ENCODE measurements at places on chromosomes 5 and 9.

GRCh38 chr9:78903581-78903980, 606.7 kb downstream of the PSAT1 start:
- no peak for DNase-seq

- no peak for DNase-seq
Measured at GRCh38 chr9:98142182-98142907, 23.3 kb upstream of the TRIM14 start.

DNA sequence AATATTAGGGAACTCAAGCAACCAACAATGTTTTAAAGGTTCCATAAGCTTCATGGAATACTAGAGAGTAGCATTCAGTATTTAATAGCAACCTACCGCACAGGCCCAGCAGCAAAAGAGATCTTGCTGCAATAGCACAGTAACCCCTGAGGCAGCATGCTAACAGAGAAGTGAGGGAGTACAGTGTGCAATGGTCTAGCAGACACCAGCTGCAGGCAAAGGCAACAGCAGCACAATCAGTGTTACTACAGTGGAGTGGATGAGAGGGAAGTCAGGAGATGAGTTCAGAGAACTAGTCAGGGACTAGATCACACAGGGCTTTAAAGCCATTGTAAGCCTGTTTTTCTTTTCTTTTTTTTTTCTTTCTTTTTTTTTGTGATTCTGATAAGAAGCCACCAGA, 2.8 kb downstream of the TICAM2 start:
- no peak for DNase-seq

- no peak for DNase-seq
Measured at GRCh38 chr9:108640230-108640629, 215.6 kb downstream of the ACTL7B start.

DNA sequence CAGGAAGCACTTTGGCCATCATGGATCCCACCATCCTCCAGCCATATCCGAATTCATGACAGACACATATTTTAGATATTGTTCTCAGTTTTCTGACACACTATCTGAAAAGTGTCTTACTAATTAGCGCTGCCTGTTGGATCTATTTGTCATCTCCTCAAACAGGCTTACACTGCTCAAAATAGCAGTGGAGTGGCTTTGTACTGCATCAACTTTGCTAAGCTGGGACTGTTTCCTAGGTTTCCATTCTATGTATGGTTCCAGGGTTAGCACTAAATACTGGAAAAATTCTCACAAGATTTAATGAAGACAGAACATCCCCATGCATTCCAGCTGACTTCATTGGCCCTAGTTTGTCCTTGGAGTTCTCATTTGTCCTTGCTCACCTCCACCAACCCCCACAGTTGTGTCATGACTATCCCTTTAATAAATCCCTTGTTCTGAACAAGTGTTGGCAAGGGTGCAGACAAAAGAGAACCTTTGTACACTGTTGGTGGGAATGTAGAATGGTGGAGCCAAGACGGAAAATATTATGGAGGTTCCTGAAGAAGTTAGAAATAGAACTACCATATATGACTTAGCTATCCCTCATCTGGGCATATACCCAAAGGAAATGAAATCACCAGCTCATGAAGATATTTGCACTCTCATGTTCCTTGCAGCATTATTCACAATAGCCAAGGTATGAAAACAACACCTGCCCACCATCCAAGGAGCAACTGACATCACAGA, 136.5 kb upstream of the RAI14 start:
- no peak for DNase-seq

GRCh38 chr5:125011419-125011818, 265.0 kb upstream of the ZNF608 start:
- DNase-seq, result no peak

DNA sequence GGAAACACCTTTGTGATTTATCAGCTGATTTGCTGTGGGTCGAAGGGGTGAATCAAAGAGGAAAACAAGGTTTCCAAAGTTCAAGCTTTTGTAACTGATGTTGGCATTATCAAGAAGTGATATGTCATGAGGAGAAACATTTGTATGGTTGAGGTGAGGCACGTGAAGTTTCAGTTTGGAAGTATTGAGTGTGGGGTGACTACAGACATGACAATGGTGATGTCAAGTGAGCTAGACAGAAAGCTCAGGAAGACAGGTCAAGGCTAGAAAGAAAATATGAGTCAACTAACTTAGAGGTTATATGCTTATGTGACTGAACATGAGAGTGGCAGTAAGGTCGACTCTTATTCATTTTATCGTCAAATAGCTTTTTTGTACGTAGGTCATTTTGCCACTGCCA, 99.1 kb downstream of the RAB3C start:
- no peak for DNase-seq

DNA sequence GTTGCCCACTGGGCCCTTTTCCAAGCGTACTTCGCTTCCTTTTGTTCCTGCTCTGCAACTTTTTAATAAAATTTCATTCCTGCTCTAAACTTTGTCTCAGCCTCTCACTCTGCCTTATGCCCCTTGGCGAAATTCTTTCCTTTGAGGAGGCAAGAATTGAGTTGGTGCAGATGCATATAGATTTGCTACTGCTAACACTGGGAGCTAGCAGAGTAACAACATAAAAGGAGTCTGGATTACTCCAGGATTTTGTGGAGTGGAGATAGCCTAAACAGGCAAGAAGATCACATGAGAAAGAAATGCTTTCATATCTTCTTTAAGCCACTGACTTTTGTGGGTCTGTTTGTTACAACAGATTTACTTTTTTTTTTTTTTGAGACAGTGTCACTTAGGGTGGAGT, 12.9 kb upstream of the RFESD start:
- no peak for DNase-seq

GRCh38 chr9:114309096-114309495, 13.8 kb upstream of the ORM1 start:
- no peak for DNase-seq

GRCh38 chr9:21750021-21750735, 52.3 kb upstream of the MTAP start:
- no peak for DNase-seq

DNA sequence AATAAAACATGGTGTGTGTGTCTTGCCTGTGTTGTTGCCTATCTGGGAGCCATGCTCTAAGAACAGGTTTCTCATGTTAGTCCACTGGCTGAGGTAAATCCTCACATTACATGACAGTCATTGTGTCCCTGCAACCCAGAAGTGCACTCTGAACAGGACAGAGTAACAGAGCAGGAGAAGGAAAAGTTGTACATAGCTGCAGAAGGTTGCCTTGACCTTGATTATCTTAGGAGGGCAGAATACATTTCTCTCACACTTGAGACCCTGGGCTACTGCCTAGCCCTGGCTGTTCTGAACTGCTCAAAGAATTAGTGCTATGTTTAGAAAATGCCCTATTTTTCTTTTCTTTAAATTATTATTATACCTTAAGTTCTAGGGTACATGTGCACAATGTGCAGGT, 16.9 kb downstream of the ZNF189 start:
- no peak for DNase-seq

DNA sequence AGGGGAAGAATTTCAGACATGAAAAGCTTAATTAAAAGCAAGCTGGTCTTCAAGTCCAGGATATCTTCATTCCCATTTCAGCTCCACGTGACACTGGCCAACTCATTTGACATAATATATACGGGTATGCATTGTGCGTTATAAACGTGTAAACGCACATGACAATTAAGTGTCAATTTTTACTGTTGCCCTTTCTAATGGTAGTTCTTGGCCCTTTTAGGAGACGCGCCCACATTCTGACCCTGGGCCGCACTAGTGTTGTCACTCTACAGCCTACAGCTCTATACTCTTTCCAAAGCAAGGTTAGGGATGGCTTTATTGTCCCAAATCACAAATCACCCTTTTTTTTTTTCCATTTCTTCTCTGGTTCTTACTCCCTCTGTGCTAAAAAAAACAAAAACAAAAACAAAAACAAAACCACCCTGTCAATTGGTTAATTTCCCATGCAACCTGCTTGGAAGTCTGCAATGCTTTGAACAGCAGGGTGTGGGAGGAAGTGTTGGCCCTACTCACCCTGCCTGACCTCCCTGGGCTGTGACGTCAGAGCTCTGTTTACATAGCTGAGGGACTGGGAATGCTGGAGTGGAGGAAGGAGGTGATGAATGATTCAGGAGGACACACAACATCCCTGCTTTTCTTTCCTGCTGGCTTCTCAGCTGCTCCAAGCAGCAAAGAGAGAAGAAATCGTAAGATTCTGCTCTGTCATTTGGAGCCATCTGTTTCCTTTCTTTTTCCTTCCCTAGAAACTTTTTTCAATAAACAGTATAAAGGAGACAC, 19.3 kb downstream of the RFK start:
- no peak for DNase-seq

DNA sequence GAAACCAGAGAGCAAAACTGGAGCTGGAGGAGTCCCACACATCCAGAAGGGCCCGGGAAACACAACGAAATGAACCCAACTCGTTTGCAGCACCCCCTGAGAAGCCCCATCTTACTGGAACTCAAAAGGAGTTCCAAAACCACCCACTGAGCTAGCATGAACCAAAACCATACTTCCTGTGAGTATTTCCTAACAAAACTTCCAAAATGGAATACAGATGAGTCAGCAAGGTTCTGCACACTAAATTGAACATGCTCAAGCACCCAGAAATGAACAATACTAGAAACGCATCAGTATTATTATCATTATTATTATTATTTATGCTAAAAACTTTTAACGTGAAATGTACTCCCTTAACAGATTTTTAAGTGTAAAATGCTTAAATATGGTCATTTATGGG, 8.0 kb upstream of the SPOCK1 start:
- no peak for DNase-seq

GRCh38 chr5:77707791-77708190, 68.3 kb downstream of the TBCA start:
- no peak for DNase-seq

DNA sequence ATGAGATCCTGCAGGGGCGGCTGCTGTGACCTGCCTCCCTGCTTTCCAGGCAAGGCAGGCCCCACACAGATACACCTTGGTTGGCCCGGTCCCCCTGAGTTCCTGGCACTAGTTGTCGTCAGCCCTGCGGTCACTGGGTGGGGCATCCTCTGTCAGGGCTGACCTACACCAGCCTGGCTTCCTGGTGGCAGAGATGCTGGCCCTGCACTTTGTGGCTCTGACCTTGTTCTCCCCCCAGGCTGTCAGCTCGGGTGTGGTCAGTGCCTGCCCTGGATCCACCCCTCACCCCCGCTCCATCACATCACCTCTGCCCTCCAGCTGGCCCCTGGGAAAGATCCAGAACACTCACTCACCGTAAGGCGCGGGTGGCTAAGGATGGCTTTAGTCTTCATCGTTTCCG, 74.1 kb downstream of the PHF2 start:
- no peak for DNase-seq

GRCh38 chr5:59287884-59288283, 605.6 kb downstream of the PDE4D start:
- no peak for DNase-seq

DNA sequence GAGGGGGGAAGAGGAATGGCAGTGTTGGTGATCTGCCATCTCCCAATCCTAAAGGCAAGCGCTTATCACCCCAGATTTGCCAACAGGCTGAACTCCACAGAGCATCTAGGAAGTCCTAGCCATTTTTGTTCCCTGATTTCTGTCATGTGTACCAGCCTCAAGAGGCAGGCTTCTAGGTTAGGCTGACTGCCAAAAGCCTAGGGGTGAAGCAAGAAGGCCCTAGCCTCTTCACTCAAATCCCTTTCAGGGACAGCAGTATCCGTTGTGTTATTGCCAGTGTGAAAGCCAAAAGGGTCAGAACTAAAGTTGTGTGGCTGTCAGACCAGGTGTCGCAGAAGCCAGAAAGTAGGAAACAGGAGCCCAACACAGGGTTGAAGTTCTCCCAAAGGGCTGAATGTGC, 14.7 kb downstream of the IGIP start:
- DNase-seq, result no peak

- DNase-seq, result no peak
Measured at GRCh38 chr5:84487963-84488362, 103.3 kb upstream of the EDIL3 start.

DNA sequence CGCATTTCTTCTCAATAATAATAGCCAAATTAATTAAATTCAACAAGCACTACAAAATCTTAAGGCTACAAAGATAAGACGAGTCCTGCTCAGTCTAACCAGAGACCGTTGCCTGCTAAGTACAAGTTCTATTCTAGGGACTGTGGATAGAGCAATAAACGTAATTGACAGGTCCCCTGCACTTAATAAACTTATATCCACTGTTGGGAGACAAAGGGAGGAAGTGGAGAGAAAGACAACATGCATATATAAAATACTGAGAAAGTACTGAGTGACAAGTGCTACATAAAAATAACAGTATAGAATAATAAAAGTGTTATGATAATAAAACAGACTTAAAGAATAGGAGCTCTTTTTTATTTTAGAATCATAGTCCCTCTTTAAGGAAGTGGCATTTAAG, 158.1 kb downstream of the MLLT3 start:
- DNase-seq, result no peak

DNA sequence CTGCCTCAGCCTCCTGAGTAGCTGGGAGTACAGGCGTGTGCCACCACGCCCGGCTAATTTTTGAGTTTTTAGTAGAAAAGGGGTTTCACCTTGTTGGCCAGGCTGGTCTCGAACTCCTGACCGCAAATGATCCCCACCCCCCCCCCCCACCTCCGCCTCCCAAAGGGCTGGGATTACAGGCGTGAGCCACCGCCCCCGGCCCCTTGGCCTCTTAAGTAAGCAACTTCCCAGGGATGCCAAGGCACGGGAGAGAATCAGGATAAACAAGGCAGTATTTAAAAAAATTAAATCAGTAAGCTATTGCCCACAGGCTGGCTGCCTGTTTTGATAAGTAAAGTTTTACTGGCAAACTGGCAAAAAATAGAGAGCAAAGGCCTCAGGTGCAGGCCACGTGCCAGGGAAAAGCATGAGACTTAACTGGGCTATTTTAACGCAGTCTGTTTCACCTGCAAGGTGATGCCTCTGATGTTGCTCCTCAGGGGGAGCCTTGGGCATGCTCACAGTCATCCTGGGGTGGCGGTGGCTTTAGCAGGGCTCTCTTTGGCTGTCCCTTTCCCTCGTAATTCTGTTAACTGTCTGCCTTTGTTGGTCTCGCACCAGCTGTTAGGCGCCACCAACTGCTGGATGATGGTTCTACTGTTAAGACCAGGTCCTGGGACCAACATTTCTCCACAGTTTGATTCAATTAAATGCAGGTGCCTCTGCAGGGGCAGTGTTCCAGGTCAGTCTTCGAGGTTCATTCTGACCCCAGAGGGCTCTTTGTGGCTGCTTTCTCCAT, 19.4 kb upstream of the RNF130 start:
- no peak for DNase-seq

DNA sequence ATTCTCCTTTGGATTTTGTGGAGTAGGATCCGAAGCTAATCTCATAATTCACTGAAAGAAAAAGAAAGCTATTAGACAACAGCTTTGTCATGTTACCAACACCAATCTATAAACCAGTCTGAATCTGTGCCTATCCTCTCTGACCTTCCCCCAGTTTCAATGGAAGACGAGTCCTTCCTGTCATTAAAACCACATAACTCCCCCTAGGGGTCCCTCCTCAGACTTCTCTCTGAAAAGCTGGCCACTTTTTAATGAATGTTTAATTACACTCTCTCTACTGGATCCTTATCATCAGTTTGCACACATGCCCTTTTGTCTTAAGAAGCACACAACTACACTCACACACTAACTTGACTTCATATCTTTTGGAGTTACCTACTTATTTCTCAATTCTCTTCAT, 98.0 kb upstream of the TSLP start:
- no peak for DNase-seq

All from stimulated activated CD4-positive, alpha-beta T cell treated with anti-CD3 and anti-CD28 coated beads, TNF-alpha, amount 100 ng/mL, for 48 hours (primary cell).